CD4-positive, alpha-beta T cell (primary cell): ENCODE measurements at places on chromosomes 4 and X. TPM values are rescaled to one million over a fixed set of nuclear protein-coding genes. Genes with fewer than 3 reads are reported as not detected.

The SMIM31 gene
- not detected for total RNA-seq

The TREX2 gene
- 1.4 TPM for total RNA-seq

The DGKQ gene
- 19.2 TPM for total RNA-seq

The ADH1B gene
- total RNA-seq, result not detected

The FOXP3 gene
- 3.7 TPM for total RNA-seq

The CXXC4 gene
- total RNA-seq, result not detected

The CTAG2 gene
- not detected for total RNA-seq

The GRIA2 gene
- not detected for total RNA-seq

DNA sequence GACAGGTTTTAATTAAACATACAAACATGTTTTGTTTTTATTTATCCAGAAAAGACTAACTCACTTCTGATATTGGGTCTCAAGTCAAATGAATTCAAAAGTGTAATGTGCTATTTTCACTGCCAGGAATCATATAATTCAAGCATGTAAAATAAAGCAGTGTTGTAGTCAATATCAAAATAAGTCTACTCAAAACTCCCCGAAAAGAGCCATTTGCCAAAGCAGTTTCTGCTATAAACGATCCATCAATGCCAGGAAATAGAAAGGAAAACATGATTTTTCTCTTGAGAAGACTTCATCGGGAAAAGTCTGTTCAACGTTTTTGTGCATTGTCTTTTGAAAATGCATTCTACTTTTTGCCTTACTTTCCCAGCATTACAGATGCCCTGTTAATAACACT, 633.3 kb downstream of the FAT4 start:
- no peak for DNase-seq
- no peaks in the 10 kb centered on the region for H3K4me1 ChIP-seq
- H3K27me3 ChIP-seq, result no peaks in the 10 kb centered on the region
- H3K4me3 ChIP-seq, result no peak overlapping the region

DNA sequence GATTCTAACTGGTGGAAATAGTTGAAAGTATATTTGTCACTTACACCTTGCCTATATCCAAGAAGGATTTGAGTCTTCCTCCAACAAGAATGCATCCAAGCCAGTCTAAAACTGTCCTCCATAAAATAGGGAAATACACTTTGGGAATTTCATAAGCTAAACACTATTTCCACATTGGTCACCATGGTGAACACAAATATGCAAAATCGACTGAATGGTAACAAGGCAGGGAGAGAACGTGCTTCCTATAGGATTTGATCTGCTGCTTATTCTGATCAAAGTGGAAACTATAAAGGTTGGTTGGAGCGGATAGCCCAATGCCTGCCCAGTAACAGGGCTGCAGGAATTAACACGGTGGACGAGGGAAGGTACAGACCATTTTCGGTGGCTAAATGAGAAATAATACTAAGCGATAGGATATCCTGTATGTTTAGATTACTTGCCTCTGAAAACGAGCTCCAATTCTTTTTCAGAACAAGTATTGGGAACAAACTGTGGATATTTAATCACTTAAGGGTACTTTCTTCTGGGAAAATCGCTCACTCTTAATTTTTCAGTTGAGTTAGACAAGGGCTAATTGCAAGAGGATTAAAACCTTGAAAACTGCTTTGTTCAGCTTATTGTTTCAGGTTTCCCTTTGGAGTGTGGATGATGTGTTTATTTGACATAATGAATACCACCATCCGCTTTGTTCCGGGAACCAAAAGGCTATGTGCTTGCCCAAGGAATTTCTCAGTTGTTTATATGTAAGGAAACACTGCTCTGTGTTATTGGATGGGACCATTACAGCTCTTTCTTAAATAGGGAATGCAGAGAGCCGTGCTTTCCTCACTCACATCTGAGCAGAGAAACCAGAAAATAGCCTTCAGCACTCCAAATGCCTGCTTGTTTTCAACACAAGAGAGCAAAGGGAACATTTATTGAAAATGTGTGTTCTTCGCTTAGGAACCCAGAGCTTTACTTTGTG, 194.4 kb downstream of the CBR4 start:
- H3K27ac ChIP-seq, result no peak overlapping the region
- H3K4me3 ChIP-seq, result no peak overlapping the region
- H3K36me3 ChIP-seq, result no peaks in the 10 kb centered on the region
- peaks cover 22% of the 10 kb centered on the region for H3K27me3 ChIP-seq
- H3K4me1 ChIP-seq, result no peaks in the 10 kb centered on the region

GRCh38 chr4:141642711-141643110, 6.3 kb downstream of the IL15 start:
- no peaks in the 10 kb centered on the region for H3K36me3 ChIP-seq
- no peak overlapping the region for H3K4me3 ChIP-seq
- no peak overlapping the region for H3K27ac ChIP-seq
- no peak for DNase-seq
- H3K4me1 ChIP-seq, result peaks cover 5% of the 10 kb centered on the region

- H3K4me1 ChIP-seq, result no peaks in the 10 kb centered on the region
- H3K27me3 ChIP-seq, result no peaks in the 10 kb centered on the region
- H3K27ac ChIP-seq, result no peak overlapping the region
- no peak overlapping the region for H3K4me3 ChIP-seq
- DNase-seq, result no peak
These were observed 25.4 kb downstream of the ELOVL6 start for GRCh38 chr4:110172972-110173371.

DNA sequence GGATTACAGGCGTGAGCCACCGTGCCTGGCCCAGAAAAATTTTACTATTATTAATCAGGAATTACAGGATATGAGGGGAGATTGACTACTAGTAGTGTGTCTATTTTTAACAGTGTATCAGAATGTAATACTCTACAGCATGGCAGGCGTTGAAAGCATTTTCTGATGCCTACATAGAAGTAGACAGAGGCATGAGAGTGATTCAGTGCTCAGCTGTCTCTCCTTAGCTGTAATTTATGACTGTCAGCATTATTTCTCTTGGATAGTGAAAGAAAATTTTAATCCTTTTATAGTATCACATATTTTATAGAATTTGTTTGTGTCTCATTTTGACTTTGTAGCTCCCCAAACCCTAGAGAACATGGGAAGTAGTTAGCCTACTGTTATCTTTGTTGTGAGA, 20.7 kb downstream of the ARHGAP24 start:
- no peak overlapping the region for H3K27ac ChIP-seq
- DNase-seq, result no peak
- no peaks in the 10 kb centered on the region for H3K27me3 ChIP-seq
- no peaks in the 10 kb centered on the region for H3K4me1 ChIP-seq

DNA sequence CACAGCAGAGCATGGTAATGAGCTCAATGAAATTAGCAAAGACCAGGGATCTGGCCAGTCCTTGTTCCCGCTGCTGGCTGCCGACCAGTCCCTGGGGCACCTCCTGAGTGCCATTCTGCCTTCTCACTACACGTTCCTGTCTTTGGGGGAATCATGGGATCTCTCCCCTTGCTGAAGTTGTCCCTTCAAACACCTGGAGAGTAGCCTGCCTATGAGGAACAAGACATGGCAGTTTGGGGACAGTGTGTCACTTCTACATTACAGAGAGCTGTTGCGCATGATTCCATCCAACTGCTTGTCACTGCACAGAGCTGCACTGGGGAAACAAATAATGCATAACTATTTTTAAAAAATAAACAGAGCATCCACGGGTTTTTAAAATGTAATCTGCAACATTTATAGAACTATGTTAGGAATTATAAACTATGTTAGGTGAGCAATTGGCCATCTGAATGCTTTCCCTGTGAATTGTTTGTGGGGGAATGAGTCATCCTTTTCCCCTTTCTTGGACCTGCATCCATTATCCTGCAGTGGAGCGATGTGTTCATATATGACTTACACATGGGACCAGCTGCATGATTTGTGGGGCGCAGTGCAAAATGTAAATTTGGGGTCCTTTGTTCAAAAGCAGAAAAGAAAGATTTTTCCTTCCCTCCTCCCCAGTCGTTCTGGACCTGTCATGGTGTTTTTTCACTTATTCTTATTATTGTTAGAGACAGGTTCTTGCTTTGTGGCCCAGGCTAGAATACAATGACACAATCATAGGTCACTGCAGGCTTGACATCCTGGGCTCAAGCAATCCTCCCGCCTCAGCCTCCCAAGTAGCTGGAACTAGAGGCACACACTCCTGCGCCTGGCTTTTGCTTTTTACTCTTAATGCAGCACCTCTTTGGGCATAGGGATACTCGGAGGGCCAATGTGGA, 115.0 kb upstream of the TBL1X start:
- H3K4me1 ChIP-seq, result peaks cover 18% of the 10 kb centered on the region
- no peak overlapping the region for H3K4me3 ChIP-seq
- DNase-seq, result no peak
- no peaks in the 10 kb centered on the region for H3K27me3 ChIP-seq
- H3K27ac ChIP-seq, result no peak overlapping the region
- no peaks in the 10 kb centered on the region for H3K36me3 ChIP-seq

- no peak overlapping the region for H3K27ac ChIP-seq
- H3K27me3 ChIP-seq, result no peaks in the 10 kb centered on the region
- no peaks in the 10 kb centered on the region for H3K4me1 ChIP-seq
- H3K36me3 ChIP-seq, result no peaks in the 10 kb centered on the region
These were observed 544.7 kb upstream of the NR3C2 start for GRCh38 chr4:148986951-148987350.

- H3K4me1 ChIP-seq, result no peaks in the 10 kb centered on the region
- peaks cover 3% of the 10 kb centered on the region for H3K36me3 ChIP-seq
- H3K4me3 ChIP-seq, result no peak overlapping the region
These were observed 50.1 kb downstream of the FBXW7 start for GRCh38 chr4:152485726-152486276.

- H3K4me3 ChIP-seq, result no peak overlapping the region
- no peaks in the 10 kb centered on the region for H3K4me1 ChIP-seq
- no peak for DNase-seq
- H3K36me3 ChIP-seq, result no peaks in the 10 kb centered on the region
- H3K27ac ChIP-seq, result no peak overlapping the region
These were observed 31.8 kb upstream of the ARSD start for GRCh38 chrX:2960861-2961515.
